ENCODE measurements at places on chromosomes 3 and 15.

DNA sequence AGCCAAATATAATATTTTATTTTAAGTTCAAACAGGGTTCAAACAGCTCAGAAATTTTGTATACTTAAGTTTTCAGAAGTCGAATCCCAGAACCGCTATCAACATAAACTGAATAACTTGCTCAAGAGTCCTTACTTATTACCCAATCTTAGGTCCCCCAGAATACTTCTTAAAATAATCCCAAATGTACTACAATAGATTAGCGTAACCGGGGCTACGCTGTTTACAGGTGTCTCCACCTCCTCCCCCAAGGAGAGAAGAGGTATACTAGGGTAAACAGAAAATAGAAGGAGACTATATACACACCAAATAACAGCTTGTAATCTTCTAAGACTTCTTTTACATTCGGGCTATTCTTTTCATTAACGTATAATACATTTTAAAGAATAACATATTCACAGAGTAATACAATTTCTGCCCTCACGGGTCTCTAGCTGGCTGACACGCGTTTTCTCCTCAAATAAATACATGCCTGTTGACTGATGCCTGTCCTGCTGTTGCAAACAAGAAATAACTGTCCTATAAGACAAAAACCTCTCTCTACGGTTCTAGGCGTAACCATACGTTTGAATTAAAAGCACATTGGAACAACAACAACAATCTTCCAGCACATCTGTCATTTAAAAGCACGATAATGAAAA, 1.3 kb downstream of the DENND4A start:
- no peak for DNase-seq

DNA sequence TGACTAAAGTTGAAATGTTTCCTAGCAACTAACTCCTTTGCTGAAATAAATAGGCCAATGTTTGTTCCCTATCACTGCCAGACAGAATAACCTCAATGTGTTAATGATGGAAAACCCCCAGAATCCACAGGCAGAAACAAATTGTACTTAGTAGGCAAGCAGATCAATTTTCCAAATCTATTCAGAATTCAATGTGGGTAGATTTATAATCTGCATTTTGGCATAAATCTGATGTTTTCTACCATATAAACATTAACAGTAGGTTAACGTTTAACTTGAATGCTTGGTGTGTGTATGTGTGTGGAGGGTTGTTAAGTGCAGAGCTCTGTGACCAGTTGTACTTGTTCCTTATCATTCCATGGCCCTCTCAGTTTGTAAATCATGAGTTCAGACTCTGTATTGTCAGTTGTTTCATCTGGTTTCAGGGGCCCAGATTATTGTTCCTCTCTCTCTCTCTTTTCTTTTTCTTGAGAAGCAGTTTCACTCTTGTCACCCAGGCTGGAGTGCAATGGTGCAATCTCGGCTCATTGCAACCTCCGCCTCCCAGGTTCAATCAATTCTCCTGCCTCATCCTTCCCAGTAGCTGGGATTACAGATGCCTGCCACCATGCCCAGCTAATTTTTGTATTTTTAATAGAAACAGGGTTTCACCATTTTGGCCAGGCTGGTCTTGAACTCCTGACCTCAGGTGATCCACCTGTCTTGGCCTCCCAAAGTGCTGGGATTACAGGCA, 32.8 kb downstream of the PLSCR1 start:
- no peak for DNase-seq

DNA sequence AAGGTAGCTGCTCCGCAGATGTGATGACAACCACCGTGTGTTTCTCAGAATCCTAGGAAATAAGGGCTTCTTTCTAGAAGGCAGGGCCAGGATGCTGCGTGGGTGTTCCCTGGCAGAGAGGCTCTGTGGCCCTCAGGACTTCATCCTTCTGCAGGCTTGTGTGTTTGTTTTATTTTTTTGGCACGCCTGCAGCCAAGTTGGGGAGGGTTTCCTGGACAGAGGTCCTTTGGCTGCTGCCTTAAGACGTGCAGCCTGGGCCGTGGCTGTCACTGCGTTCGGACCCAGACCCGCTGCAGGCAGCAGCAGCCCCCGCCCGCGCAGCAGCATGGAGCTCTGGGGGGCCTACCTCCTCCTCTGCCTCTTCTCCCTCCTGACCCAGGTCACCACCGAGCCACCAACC, at the start of gene CLEC3B:
CLEC3B (plus strand) TSS at position 266 of the 400 bp plus-strand sequence; CDS start at position 326, 60 bp downstream.
- DNase-seq = no peak

- DNase-seq = no peak
These were observed 7.0 kb downstream of the MAPKAPK3 start for GRCh38 chr3:50623840-50624474.

DNA sequence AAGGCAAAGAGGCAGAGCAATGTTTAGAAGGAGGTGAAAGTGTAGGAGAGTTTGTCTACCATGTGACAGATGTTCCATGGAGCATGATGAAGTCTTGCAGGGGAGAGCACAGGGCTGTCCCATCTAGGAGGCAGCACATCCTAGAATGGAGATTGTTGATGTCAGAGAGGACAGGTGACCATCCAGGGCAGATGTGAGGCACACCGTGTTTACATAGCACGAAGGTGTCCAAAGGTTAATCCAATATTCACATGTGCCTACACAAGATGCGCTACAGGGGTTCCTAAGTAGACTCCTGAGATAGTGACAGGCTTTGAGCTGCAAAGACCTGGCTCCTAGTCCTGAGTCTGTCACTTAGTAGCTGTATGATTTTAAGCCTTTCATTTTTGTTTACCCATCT, 219.3 kb upstream of the SLCO3A1 start:
- DNase-seq = no peak

GRCh38 chr15:83697716-83698115, 43.8 kb downstream of the ADAMTSL3 start:
- no peak for DNase-seq

GRCh38 chr3:115922681-115923347, 299.5 kb downstream of the GAP43 start:
- no peak for DNase-seq

- DNase-seq = no peak
These were observed 9.9 kb downstream of the C3orf22 start for GRCh38 chr3:126548556-126549466.

DNA sequence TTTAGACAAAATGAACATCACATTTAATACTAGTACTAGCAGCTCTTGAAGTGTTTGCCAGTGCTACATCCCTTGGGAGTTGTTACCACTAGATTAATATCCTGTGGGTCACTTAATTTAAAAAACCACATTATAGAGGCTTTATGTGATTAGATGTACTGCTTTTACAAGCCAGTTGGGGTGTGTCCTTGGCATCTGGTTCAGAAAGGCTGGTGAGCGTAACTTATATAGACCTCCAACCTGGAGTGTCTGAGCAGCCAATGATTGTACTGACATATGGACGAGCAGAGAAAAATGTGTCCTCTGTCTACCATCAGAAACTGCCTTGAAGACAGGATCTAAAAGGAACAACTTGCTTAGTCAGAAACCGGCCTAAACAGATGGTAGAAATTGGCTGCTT, 306.2 kb upstream of the ATP11B start:
- no peak for DNase-seq

GRCh38 chr3:130395916-130396315, 50.4 kb downstream of the COL6A5 start:
- no peak for DNase-seq

GRCh38 chr3:133999891-134000685, 29.6 kb downstream of the SLCO2A1 start:
- DNase-seq = no peak

DNA sequence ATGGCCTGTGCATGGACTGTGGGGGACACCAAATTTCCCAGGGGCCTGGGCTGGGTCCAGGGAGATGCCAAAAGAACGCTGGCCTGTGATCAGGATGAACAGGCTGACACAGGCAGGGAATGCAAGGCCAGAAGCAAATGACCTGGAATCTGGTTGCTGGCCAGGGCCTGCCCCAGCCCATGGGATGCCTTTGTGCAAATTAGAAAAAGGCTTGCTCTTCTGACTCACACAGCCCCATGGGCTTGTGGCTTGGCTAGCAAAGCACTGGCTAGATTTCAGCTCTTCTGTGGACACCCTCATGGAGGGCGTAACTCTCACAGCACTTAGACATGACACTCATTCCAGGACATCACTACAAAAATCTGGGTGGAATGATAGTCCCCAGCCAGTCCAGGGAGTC, 356.0 kb downstream of the SHQ1 start:
- no peak for DNase-seq

GRCh38 chr3:152322756-152323155, 54.0 kb downstream of the MBNL1 start:
- DNase-seq = no peak

GRCh38 chr3:49717959-49718857, 1.3 kb downstream of the AMIGO3 start:
- DNase-seq = no peak

DNA sequence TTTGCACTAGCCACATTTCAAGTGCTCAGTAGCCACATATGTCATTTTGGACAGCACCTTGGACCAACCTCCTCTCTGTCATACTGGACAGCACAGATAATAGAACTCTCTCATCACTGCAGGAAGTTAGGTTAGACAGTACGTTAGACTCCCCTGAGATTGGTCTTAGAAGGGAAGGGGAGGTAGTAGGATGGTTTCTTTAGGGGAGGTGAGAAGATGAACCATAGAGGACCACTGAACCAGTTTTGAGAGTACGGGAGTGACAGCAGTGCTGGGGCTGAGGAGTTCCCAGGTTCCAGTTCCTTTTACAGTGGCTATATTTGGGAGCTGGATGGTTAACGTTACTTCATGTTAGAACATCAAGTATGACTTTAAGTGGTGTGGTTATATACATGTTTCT, 7.8 kb downstream of the LRCH3 start:
- no peak for DNase-seq

GRCh38 chr15:100241572-100242482, 99.9 kb downstream of the ADAMTS17 start:
- no peak for DNase-seq

- no peak for DNase-seq
These were observed 11.8 kb upstream of the FBXO22 start for GRCh38 chr15:75891895-75892294.

- no peak for DNase-seq
These were observed 17.2 kb upstream of the TIMP4 start for GRCh38 chr3:12175844-12176453.

- no peak for DNase-seq
These were observed 61.2 kb upstream of the PTX3 start for GRCh38 chr3:157375342-157375986.

GRCh38 chr3:178392511-178392926, 143.7 kb upstream of the KCNMB2 start:
- no peak for DNase-seq

- no peak for DNase-seq
These were observed 478.3 kb downstream of the SOX2 start for GRCh38 chr3:182190056-182190455.

GRCh38 chr3:110758208-110758607, 313.4 kb upstream of the NECTIN3 start:
- DNase-seq = no peak

GRCh38 chr3:133354721-133355120, 45.1 kb upstream of the BFSP2 start:
- DNase-seq = no peak

Data from stimulated activated CD8-positive, alpha-beta memory T cell treated with anti-CD3 and anti-CD28 coated beads, Interleukin-2, amount 100 ng/mL, for 1 hour (primary cell).